Panc1 (cell line): ENCODE measurements at places on chromosomes 3 and 15. TPM values are rescaled to one million over a fixed set of nuclear protein-coding genes. Genes with fewer than 3 reads are reported as not detected.
A peak's percentile ranks its signal among the peaks of the same experiment; 100 is the strongest.

DNA sequence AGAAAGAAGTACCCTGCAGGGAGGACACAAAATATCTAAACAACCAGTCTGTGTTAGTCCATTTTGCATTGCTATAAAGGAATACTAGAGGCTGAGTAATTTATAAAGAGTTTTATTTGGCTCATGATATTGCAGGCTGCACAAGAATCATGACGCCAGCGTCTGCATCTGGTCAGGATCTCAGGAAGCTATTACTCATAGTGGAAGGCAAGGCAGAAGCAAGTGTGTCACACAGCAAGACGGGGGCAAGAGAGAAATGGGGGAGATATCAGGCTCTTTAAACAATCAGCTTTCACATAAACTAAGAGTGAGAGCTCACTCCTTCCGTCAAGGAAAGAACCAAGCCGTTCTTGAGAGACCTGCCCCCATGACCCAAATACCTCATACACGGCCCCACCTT is 614.8 kb downstream of the ZIC1 start:
- no peak overlapping the region for H3K4me3 ChIP-seq
- DNase-seq = no peak
- H3K36me3 ChIP-seq = no peaks in the 10 kb centered on the region

DNA sequence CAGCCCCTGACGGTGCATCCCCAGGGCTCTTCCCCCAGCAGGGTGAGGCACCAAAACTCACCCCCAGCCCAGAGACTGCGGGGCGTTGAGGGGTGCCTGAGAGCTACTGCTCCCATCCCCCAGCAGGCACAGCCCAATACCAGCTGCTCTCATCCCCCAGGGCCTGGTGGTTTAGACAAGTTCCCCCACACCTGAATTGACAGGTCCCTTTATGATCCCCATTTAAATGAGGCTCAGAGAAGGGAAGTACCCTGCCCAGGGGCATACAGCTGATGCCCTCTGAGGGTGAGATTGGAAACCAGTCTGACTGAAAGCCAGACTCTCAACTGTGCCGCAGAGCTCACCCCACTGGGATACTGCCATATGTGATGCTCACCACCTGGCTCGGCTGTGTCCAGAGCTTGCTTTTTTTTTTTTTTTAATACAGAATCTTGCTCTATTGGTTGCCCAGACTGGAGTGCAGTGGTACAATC is 20.1 kb downstream of the DUSP7 start:
- H3K4me1 ChIP-seq = no peaks in the 10 kb centered on the region
- DNase-seq = no peak
- H3K4me3 ChIP-seq = no peak overlapping the region
- H3K27me3 ChIP-seq = no peaks in the 10 kb centered on the region
- H3K36me3 ChIP-seq = no peaks in the 10 kb centered on the region

GRCh38 chr3:150036780-150037179 is 66.1 kb upstream of the PFN2 start:
- H3K27ac ChIP-seq = no peak overlapping the region
- H3K36me3 ChIP-seq = no peaks in the 10 kb centered on the region
- DNase-seq = no peak
- H3K27me3 ChIP-seq = no peaks in the 10 kb centered on the region; the same call in 1 of the 2 replicates
- H3K4me1 ChIP-seq = no peaks in the 10 kb centered on the region

DNA sequence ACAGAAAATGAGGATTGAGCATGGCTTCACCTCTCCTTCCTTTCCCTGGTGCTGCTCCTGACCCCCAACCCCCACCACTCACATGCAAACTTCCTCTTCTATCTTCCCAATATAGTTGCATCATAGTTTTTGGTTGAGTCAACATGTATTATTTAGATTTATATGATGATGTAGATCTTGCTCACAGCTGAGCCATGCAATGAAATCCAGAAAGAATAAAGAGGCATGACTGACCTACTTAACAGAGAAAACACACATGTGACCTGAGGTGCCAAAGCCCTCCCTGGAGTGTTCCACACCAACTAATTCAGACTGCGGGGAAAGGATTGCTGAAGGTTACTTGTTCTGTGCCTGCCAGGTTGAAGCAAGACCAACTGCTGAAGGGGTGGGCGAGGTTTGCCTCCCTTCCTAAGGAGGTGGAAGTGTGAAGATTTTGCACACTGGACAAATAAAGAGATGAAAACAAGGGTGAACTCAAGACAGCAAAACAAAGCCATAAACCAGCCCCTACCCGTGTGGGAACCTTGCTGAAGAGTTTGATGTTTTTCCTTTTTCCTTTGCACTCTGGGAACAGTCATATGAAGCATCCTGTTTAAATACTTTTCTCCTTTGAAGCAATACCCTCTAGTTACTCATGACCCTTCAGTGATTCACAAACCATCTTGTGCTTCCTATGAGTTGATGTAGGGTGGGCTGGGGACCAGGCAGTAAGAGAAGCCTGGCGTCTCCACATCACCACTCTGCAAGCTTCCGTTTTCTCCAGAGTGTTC is 155.2 kb upstream of the UBE2E1 start:
- H3K4me1 ChIP-seq = peaks cover 21% of the 10 kb centered on the region
- DNase-seq = peak; percentile 90
- no peaks in the 10 kb centered on the region for H3K27me3 ChIP-seq

GRCh38 chr3:53045518-53046170 is at the start of gene SFMBT1:
Gene SFMBT1, minus strand, starts transcription at chr3:53046073. Its CDS starts 76,945 bp downstream, at chr3:52969128.
- H3K36me3 ChIP-seq = no peaks in the 10 kb centered on the region
- H3K27ac ChIP-seq = peak within 1 kb of the TSS; percentile 91
- peaks cover 20% of the 10 kb centered on the region for H3K4me1 ChIP-seq
- H3K4me3 ChIP-seq = peak within 1 kb of the TSS; percentile 76
- no peaks in the 10 kb centered on the region for H3K27me3 ChIP-seq

- H3K27ac ChIP-seq = no peak overlapping the region
- no peak overlapping the region for H3K4me3 ChIP-seq
- no peaks in the 10 kb centered on the region for H3K4me1 ChIP-seq
- no peaks in the 10 kb centered on the region for H3K36me3 ChIP-seq
- H3K27me3 ChIP-seq = no peaks in the 10 kb centered on the region
Measured at GRCh38 chr3:42661593-42662022, 8.1 kb downstream of the ZBTB47 start.

GRCh38 chr15:98121957-98122356 is 161.5 kb downstream of the ARRDC4 start:
- H3K27me3 ChIP-seq = no peaks in the 10 kb centered on the region; the same call in 1 of the 2 replicates
- no peak overlapping the region for H3K27ac ChIP-seq
- H3K4me3 ChIP-seq = no peak overlapping the region
- H3K4me1 ChIP-seq = no peaks in the 10 kb centered on the region

DNA sequence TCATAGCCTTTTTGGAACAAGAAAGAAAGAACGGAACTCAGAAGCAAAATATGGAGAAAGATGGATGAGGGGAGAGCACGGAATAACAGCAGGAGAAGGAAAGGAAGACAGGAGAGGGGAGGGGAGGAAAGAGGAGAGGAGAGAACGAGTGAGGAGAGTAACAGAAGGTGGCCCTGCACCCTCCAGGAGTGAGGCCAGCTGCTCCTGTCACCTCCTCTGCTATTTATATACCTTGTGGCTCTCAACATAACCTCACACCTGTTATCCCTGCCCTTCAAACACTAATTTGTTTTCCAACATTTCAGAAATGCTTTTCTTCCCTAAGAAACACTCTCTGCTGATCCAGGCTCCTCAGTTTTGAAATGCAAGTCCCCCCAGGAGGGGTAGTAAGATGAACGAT is 53.4 kb upstream of the ATP2B2 start:
- no peak overlapping the region for H3K4me3 ChIP-seq
- no peaks in the 10 kb centered on the region for H3K36me3 ChIP-seq
- H3K27ac ChIP-seq = no peak overlapping the region
- no peak for DNase-seq
- peaks cover 4% of the 10 kb centered on the region; the same call in 1 of the 2 replicates for H3K27me3 ChIP-seq
- no peaks in the 10 kb centered on the region for H3K4me1 ChIP-seq

DNA sequence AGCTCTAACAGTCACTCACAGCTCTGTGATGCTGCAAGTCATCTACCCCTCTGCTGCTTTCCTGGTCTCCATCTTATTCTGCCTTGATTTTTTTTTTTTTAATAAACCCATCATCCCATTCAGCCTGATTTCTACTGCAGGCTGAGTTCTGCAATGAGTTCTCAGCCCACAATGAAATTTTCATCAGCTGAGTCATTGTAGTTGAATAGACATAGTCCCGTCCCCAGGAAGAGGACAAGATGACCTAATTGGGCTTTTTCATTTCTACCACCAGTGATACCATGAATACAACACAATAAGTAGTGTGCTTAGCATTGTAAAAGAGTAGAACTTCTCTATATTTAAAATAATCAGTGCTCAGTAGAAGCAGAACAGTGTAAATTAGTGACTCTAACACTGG is 59.3 kb downstream of the C3orf85 start:
- DNase-seq = no peak
- no peaks in the 10 kb centered on the region for H3K36me3 ChIP-seq
- H3K27ac ChIP-seq = no peak overlapping the region
- H3K4me1 ChIP-seq = no peaks in the 10 kb centered on the region

C3orf85 gene
- total RNA-seq = not detected

MEX3B gene
- 8.5 TPM for total RNA-seq

LMAN1L gene
- total RNA-seq = not detected

OSTN gene
- not detected for total RNA-seq

OIP5 gene
- total RNA-seq = 26.7 TPM

SLITRK3 gene
- total RNA-seq = not detected

DCBLD2 gene
- 54.4 TPM for total RNA-seq
